Activated CD4-positive, alpha-beta T cell treated with anti-CD3 and anti-CD28 coated beads for 36 hours (primary cell): ENCODE measurements at places on chromosomes 2 and 18. TPM values are rescaled to one million over a fixed set of nuclear protein-coding genes. Genes with fewer than 3 reads are reported as not detected.

DUSP19 gene
- 4.2 TPM for total RNA-seq

DNA sequence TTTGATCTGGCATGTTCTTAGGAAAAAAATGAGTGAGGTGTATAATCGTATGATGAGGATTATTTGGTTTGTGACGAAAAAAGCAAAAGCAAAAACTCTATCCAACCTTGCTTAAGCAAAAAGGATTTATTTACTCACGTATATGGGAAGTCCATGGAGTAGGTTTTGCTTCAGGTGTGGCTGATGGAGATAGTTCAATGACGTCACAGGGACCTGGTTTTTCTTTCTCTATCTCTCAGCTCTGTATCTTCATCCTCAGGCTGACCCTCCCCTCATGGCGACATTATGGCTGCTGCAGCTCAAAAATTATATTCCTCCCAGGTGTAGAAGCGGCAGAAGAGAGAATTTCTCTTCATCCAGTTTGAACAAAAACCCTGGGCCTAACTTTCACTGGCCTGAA, 8.9 kb downstream of the TMSB10 start:
- no peak overlapping the region for H3K27ac ChIP-seq
- H3K27me3 ChIP-seq: no peaks in the 10 kb centered on the region
- DNase-seq: no peak
- peaks cover 9% of the 10 kb centered on the region for H3K36me3 ChIP-seq
- peaks cover 38% of the 10 kb centered on the region for H3K4me1 ChIP-seq

DNA sequence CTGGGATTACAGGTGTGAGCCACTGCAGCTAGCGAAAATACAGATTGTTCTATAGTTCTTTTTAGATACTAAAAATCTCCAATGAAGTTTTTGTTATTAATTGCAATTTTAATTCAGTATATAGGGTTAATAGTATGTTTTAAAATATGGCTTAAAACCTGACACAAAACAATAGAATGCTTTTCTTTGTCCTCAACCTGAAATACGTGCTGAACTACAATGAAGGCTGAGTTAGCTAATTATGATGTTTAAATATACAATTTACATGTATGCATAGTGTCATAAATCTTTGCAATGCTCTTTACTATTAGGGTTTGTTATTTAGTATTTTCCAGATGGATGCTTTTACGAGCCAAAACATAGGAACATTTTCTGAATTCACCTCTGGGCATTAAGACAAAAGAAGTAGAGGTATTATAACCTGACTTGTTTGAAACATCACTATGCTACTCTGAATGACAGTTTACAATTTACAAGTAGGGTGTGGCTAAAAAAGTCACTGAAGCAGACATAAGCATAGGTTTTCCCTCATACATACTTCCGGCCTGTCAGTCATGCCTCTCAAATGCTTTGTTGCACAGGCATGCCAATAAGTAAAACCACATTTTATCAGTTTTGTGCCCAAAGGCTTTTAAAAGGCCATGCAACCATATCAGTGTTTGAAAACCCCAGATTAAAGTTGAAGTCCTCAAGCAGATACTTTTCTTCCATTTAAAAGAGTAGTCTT, 168.3 kb downstream of the OTX1 start:
- no peak for DNase-seq
- H3K36me3 ChIP-seq: peaks cover 3% of the 10 kb centered on the region
- no peak overlapping the region for H3K4me3 ChIP-seq
- H3K4me1 ChIP-seq: no peaks in the 10 kb centered on the region
- no peak overlapping the region for H3K27ac ChIP-seq
- H3K27me3 ChIP-seq: no peaks in the 10 kb centered on the region

DNA sequence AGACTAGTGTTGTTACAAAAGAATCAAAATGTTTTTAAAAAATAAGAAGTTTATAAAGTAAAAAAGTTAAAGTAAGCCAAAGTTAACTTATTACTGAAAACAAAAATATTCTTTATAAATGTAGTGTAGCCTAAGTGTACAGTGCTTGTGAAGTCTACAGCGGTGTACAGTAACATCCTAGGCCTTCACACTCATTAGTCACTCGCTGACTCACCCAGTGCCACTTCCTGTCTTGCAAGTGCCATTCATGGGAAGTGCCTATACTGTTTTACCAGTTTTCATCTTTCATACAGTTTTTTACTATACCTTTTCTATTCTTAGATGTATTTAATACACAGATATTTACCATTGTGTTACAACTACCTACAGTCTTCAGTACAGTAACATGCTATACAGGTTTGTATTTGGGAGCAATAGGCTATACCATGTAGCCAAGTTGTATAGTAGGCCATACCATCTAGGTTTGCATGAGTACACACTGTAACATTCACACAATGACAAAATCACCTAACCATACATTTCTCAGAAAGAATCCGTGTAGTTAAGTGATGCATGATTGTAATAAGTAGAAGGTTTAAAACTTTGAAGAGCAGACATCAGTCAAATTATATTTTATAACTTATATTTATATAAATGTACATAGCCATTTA, 13.4 kb downstream of the SERPINB7 start:
- no peaks in the 10 kb centered on the region for H3K36me3 ChIP-seq
- no peaks in the 10 kb centered on the region for H3K27me3 ChIP-seq
- H3K27ac ChIP-seq: no peak overlapping the region
- peak; percentile 80 for DNase-seq
- H3K4me3 ChIP-seq: no peak overlapping the region

DNA sequence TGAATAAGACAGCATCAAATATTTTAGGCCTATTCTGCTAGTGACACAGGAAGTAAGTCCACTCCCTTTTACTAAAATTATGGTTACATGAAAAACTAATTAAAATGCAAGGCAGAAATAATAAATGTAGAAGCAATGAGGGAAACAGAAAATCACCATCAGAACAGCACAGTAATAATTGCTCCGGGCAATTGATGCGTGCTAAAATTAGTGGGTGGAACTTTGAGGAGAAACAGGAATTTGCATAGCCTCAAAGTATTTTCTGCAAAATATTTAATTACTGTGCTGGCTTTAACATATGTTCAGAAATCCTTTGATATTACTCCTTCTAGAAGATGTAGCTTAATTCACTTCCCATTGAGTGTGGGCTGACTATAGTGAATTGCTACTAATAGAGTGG, 654.3 kb upstream of the RAB6C start:
- no peaks in the 10 kb centered on the region for H3K4me1 ChIP-seq
- no peak overlapping the region for H3K4me3 ChIP-seq
- DNase-seq: no peak
- H3K27ac ChIP-seq: no peak overlapping the region

GRCh38 chr2:121478996-121479745, 51.5 kb upstream of the RNU4ATAC start:
- no peak overlapping the region for H3K27ac ChIP-seq
- peaks cover 4% of the 10 kb centered on the region for H3K36me3 ChIP-seq
- DNase-seq: no peak

DNA sequence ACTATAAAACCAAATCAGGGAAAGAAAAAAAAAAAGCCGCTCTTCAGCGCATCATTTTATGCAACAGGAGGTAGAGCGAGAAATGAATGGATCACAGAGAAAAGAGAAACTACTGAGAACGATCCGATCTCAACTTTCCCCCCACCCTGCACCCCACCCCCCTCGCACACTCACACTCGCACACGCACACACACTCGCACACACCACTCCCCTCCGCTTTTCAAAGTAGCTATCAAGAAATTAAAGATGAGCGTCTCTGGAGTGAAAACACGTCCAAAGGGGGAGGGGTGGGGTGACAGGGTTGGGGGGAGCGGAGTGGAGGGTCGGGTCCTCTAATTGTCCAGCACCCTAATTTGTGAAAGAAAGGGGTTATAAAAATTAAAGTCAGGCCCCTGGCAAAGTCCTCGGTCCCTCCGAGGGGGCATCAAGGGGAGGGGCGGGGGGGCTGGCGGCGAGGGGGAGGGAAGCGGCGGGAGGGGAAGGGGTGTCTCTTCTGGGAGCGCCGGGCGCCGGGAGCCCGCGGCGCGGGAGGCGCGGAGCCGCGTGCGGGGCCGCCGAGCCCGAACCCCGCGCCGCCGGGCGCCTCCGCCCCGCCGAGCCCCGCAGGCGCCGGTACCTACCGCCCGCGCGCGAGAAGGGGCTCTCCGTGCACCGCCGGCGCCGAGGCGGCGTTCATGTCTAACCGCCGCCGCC, 428 bp downstream of the TCF4 start:
- peak; percentile 31 for DNase-seq
- H3K4me3 ChIP-seq: peak overlapping the region; percentile 75
- H3K4me1 ChIP-seq: peaks cover 30% of the 10 kb centered on the region
- H3K27ac ChIP-seq: peak overlapping the region; percentile 69
- H3K36me3 ChIP-seq: no peaks in the 10 kb centered on the region
- H3K27me3 ChIP-seq: peaks cover 29% of the 10 kb centered on the region
